Small intestine (tissue), 16 donors: ENCODE measurements at places on chromosomes 4 and X. TPM values are rescaled to one million over a fixed set of nuclear protein-coding genes. Genes with fewer than 3 reads are reported as not detected.

The DMRTC1B gene
- not detected for polyA plus RNA-seq

The MAGEB2 gene
- polyA plus RNA-seq = not detected

The RAI2 gene
- polyA plus RNA-seq = 11.2 TPM

The CCDC160 gene
- not detected for polyA plus RNA-seq

The XKRX gene
- 0.31 TPM for polyA plus RNA-seq

The FAT1 gene
- polyA plus RNA-seq = 67.8 TPM

The PHKA1 gene
- polyA plus RNA-seq = 0.21 TPM

DNA sequence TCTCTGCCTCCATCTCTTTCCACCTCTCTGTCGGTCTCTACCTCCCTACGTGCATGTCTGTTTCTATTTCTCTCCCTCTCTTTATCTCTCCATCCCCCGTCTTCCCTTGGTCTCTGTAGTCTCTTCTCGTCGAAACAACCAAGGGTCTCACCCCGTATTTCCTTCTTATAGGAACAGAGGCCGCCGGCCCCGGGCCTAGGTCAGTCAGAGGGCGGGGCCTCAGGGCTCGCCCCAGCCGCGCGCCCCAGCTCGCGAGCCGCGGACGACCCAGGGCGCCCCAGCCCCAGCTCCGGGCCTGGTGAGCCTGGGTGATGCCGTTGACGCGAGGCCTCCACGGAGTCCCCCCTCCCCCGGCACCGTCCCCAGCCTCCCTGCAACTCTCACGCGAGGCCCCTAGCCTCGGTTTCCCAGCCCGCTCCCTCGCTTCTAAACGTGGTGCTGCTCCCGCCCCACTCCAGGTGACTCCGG lies 6.6 kb downstream of the TIMM17B start:
- peak overlapping the region; percentile 77 for H3K27ac ChIP-seq
- H3K27me3 ChIP-seq = no peaks in the 10 kb centered on the region
- peaks cover 26% of the 10 kb centered on the region for H3K36me3 ChIP-seq
- DNase-seq = no peak
- H3K4me3 ChIP-seq = peak overlapping the region; percentile 41

DNA sequence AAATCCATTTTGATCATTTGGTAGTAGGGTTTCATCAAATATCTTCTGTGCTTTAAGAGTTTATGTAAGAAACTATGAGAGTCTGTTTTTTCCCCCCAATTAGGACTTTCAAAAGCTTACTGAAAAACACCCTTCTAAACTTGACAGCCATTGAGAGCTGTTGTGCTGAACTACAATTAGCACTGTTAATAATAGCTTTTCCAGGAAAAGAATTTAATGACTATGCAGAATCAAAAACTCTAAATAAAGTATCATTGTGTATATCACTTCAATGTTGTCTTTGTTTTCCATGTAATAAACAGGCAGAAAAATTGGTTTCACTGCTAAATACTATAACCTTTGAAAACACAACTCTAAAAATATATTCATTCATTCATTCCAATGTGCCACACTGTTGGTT lies 121.4 kb upstream of the PDE5A start:
- H3K27me3 ChIP-seq = no peaks in the 10 kb centered on the region
- DNase-seq = no peak
- H3K4me1 ChIP-seq = no peaks in the 10 kb centered on the region
- H3K27ac ChIP-seq = no peak overlapping the region
- H3K4me3 ChIP-seq = no peak overlapping the region

- H3K27me3 ChIP-seq = no peaks in the 10 kb centered on the region
- H3K27ac ChIP-seq = no peak overlapping the region
- no peaks in the 10 kb centered on the region for H3K4me1 ChIP-seq
Measured at GRCh38 chrX:119459181-119459580, 9.1 kb upstream of the SLC25A5 start.

DNA sequence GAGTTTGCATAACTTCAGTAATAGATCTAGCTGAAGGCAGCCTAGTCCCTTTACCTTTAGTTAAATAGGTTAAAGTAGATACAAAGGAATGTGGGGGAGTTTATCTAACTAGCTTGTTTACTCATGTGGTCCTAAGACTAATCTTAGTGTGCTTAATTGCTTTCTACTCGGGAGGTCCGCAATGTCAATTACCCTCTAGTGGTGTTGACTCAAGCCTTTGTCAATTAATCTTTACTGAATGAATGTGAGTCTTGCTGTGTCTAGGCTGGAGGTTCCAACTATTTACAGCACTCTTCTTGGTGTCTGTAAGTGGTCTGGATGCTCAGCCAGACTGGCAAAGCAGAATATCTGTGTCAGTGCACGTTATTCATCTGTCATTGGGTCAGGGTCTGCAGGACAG lies 17.9 kb upstream of the YTHDC1 start:
- H3K27ac ChIP-seq = no peak overlapping the region
- no peaks in the 10 kb centered on the region for H3K4me1 ChIP-seq
- no peaks in the 10 kb centered on the region for H3K36me3 ChIP-seq
- H3K27me3 ChIP-seq = no peaks in the 10 kb centered on the region

- H3K4me3 ChIP-seq = no peak overlapping the region
- peak; percentile 36 for DNase-seq
- H3K27me3 ChIP-seq = no peaks in the 10 kb centered on the region
- no peaks in the 10 kb centered on the region for H3K4me1 ChIP-seq
- peak overlapping the region; percentile 56 for H3K27ac ChIP-seq
- H3K36me3 ChIP-seq = no peaks in the 10 kb centered on the region
Measured at GRCh38 chrX:110087485-110088356, 84.8 kb downstream of the TMEM164 start.

GRCh38 chrX:45689971-45690370 lies 489.3 kb upstream of the DIPK2B start:
- H3K4me1 ChIP-seq = no peaks in the 10 kb centered on the region
- H3K36me3 ChIP-seq = no peaks in the 10 kb centered on the region
- H3K4me3 ChIP-seq = no peak overlapping the region
- DNase-seq = no peak

- DNase-seq = no peak
- H3K4me3 ChIP-seq = no peak overlapping the region
- H3K27me3 ChIP-seq = no peaks in the 10 kb centered on the region
- H3K4me1 ChIP-seq = no peaks in the 10 kb centered on the region
Measured at GRCh38 chr4:53987761-53988171, 76.6 kb downstream of the CHIC2 start.

DNA sequence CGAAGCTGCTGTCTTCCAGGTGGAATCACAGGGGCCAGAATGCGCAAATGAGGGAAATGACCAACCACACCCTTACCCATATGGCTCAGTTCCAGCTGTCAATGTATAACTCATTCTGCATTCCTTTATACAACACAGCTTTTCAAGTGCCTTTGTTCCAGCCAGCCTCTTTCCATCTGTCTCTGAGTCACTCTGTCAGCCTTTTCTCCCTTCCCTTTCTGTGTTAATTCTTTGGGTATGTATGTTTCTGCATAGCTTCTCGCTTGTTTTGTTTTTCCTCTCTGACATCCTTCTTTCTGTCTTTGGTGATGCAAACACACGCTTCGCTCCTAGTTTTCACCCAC lies 54.5 kb downstream of the RS1 start:
- DNase-seq = peak; percentile 80
- H3K4me3 ChIP-seq = no peak overlapping the region
- H3K27ac ChIP-seq = no peak overlapping the region
- no peaks in the 10 kb centered on the region for H3K36me3 ChIP-seq
- H3K27me3 ChIP-seq = no peaks in the 10 kb centered on the region
- H3K4me1 ChIP-seq = no peaks in the 10 kb centered on the region

- H3K4me1 ChIP-seq = no peaks in the 10 kb centered on the region
- DNase-seq = no peak
- no peaks in the 10 kb centered on the region for H3K27me3 ChIP-seq
- peaks cover 10% of the 10 kb centered on the region for H3K36me3 ChIP-seq
Measured at GRCh38 chrX:40050532-40050931, 47.2 kb downstream of the BCOR start.

DNA sequence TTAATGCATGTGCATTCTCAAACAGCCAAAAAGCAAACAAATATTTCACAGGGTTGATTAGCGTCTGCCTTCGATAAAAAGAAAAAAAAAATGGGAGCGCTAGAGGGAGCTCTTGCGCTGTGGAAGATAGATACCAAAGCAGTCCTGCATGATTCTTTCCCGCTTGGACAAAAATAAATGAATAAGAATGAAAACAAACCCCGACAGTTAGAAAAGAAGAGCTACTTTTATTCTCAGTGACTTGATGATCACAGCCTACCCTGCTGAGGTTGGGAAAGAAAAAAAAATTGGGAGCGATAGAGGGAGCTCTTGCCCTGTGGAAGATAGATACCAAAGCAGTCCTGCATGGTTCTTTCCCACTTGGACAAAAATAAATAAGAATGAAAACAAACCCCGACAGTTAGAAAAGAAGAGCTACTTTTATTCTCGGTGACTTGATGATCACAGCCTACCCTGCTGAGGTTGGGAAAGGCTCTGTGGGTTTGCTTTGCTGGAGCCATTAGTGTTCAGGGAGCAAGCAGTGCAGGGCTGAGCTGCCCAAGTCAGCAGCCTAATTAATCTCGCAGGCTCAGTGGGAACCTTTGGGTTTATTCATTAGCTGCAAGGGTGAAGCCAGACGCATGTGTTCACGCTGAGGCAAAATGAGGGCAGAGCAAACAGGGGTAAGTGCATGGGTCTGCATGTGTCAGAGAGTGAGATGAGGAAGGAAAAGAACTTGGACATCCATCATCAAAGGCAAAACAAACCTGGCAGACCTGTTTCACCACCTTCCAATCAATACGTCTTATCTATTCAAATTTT lies 249.3 kb upstream of the PRKX start:
- H3K4me1 ChIP-seq = no peaks in the 10 kb centered on the region
- H3K4me3 ChIP-seq = no peak overlapping the region
- DNase-seq = peak; percentile 13
- no peaks in the 10 kb centered on the region for H3K27me3 ChIP-seq
- H3K36me3 ChIP-seq = no peaks in the 10 kb centered on the region

- no peaks in the 10 kb centered on the region for H3K36me3 ChIP-seq
- H3K27me3 ChIP-seq = no peaks in the 10 kb centered on the region
Measured at GRCh38 chrX:97065066-97065465, 181.4 kb downstream of the RPA4 start.

- no peak overlapping the region for H3K27ac ChIP-seq
- H3K4me3 ChIP-seq = no peak overlapping the region
- H3K36me3 ChIP-seq = no peaks in the 10 kb centered on the region
- DNase-seq = no peak
- no peaks in the 10 kb centered on the region for H3K27me3 ChIP-seq
- H3K4me1 ChIP-seq = no peaks in the 10 kb centered on the region
Measured at GRCh38 chr4:143768007-143768591, 67.6 kb upstream of the FREM3 start.

- H3K27ac ChIP-seq = no peak overlapping the region
- no peaks in the 10 kb centered on the region for H3K36me3 ChIP-seq
- H3K27me3 ChIP-seq = no peaks in the 10 kb centered on the region
- no peaks in the 10 kb centered on the region for H3K4me1 ChIP-seq
Measured at GRCh38 chr4:115655626-115656025, 542.2 kb upstream of the NDST4 start.

- H3K27ac ChIP-seq = no peak overlapping the region
- no peaks in the 10 kb centered on the region for H3K36me3 ChIP-seq
- no peaks in the 10 kb centered on the region for H3K4me1 ChIP-seq
Measured at GRCh38 chrX:104641176-104641575, 75.2 kb downstream of the IL1RAPL2 start.

GRCh38 chr4:83548151-83548905 lies 12.4 kb downstream of the GPAT3 start:
- peaks cover 3% of the 10 kb centered on the region for H3K4me1 ChIP-seq
- no peak overlapping the region for H3K4me3 ChIP-seq
- no peaks in the 10 kb centered on the region for H3K36me3 ChIP-seq

DNA sequence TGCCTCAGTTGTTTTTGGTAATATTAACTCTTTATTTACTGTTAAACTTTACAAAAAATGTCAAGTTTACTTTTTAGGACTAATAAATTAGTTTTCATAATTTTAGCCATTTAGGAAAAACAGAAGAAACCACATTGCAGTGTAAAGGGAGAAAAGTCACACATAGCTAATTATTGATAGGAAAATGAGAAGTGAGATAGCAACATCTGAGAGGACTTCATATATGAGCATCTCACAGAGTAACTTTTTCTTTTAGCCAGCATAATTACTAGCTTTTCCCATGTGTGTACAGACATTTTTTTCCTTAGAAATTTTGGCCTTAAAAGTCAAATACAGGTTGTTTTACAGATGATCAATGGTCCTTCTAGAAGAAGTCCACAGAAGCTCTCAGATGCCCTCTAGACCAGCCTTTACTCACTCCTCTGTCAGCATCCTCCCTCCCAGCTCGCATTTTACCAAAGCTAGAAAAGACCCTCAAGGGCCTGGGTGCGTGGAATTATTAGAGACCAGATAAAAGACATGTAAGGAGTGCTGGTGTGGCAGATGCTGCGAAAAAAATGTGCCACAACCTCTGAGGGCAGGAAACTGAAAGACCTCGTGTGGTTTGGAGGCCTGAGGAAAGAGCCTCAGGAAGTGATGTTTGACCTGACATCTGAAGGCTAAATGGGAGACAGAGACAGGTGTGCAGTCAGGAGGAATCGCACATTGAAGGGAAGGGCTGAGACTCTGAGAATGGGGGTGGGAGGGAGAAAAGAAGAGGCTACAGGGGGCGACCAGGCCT lies 156.9 kb downstream of the CBR4 start:
- no peak for DNase-seq
- H3K36me3 ChIP-seq = peaks cover 7% of the 10 kb centered on the region
- no peaks in the 10 kb centered on the region for H3K27me3 ChIP-seq
- H3K4me3 ChIP-seq = no peak overlapping the region
- H3K27ac ChIP-seq = no peak overlapping the region

DNA sequence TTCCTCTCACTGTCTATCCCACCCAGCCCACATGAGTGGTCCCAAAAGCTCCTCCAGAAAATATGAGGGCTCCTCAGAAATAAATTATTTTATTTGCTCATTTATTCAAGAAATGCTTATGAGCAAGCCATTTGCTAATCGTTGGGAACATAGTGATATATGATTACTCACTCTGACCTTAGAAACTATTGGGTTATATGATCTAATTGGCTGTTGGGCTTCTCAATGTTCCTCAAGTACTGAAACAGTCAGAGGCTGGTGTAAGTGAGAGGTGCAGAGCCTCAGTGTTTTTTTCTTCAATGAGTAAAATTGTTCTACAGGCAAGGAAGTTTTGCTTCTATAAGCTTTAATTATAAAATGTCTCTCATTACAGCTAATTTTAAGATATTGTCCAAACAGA lies 893.8 kb upstream of the INTU start:
- H3K27ac ChIP-seq = no peak overlapping the region
- no peaks in the 10 kb centered on the region for H3K4me1 ChIP-seq
- H3K36me3 ChIP-seq = no peaks in the 10 kb centered on the region
- DNase-seq = no peak

GRCh38 chr4:95591278-95591677 lies 42.5 kb upstream of the UNC5C start:
- H3K36me3 ChIP-seq = no peaks in the 10 kb centered on the region
- no peak for DNase-seq
- no peaks in the 10 kb centered on the region for H3K4me1 ChIP-seq
- no peaks in the 10 kb centered on the region for H3K27me3 ChIP-seq
- H3K27ac ChIP-seq = no peak overlapping the region
- no peak overlapping the region for H3K4me3 ChIP-seq
